ENCODE measurements at places on chromosomes 7 and 10.

DNA sequence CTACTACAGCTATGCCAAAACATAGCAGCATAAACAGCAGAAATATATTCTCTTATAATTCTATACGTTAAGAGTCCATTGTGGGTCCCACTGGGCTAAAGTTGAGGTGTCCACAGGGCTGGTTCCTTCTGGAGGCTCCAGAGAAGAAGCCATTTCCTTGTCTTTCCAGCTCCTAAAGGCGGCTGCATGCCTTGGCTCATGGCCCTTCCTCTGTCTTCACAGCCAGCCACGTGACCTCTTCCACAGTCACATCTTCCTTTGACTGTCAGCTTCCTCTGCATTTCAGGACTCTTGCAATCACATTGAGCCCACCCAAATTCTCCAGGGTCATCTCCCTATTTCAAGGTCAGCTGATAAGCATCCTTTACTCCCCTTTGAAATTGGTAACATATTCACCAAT is 17.2 kb downstream of the NACAD start:
- DNase-seq = no peak

- no peak for DNase-seq
Observed at GRCh38 chr7:132255115-132255797, 321.0 kb downstream of the PLXNA4 start.

- no peak for DNase-seq
Observed at GRCh38 chr7:112616295-112616694, 135.5 kb downstream of the LSMEM1 start.

GRCh38 chr10:29408847-29409240 is 120.0 kb downstream of the LYZL1 start:
- DNase-seq = no peak

GRCh38 chr10:92593619-92594588 is 974 bp downstream of the KIF11 start:
- no peak for DNase-seq

- no peak for DNase-seq
Observed at GRCh38 chr10:123645016-123645415, 21.1 kb upstream of the GPR26 start.

- no peak for DNase-seq
Observed at GRCh38 chr10:110778211-110778610, 93.5 kb upstream of the PDCD4 start.

GRCh38 chr7:111895049-111895448 is 311.1 kb downstream of the DOCK4 start:
- no peak for DNase-seq

DNA sequence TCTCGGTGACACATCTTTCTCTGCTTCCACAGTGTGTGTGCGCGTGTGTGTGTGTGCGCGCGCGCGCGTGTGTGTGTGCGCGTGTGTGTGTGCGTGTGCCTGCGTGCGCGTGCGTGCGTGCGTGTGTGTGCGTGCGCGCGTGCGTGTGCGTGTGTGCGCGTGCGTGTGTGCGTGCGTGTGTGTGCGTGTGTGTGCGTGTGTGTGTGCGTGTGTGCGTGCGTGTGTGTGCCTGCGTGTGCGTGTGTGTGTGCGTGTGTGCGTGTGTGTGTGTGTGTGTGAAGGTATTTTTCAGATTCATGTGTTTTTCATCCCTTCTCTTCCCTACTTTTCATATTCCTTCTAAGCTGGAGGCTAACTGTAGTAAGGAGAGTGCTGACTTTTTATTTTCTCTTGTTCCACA is 148.4 kb downstream of the CREB5 start:
- no peak for DNase-seq

- no peak for DNase-seq
Observed at GRCh38 chr10:27356738-27357137, 116.1 kb upstream of the ACBD5 start.

GRCh38 chr7:72785166-72785955 is 42.6 kb downstream of the TYW1B start:
- no peak for DNase-seq

DNA sequence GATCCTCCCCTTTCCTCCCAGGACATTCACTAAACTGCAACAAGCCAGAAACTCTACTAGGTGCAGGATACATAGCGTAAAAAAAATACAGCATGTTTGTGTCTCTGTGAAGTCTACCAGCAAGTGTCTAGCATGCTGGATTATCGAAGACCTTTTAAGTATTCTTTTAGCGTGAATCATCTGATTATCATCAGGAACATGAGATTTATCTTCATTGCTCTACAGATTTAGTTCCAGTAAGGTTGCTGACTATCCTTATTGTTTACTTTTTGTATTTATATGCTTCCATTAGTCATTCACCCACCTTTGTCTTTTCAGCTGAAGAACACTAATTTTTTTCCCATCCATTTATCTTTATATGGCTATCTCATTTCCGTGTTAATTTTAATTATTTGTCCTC is 62.8 kb downstream of the PDZD8 start:
- no peak for DNase-seq

GRCh38 chr10:132178672-132179545 is 7.8 kb upstream of the DPYSL4 start:
- no peak for DNase-seq

GRCh38 chr7:2082139-2082998 is 150.4 kb downstream of the MAD1L1 start:
- no peak for DNase-seq

- DNase-seq = peak; percentile 45
Observed at GRCh38 chr10:3068968-3069737, 1.8 kb downstream of the PFKP start.

GRCh38 chr7:80830584-80831285 is 88.1 kb downstream of the SEMA3C start:
- DNase-seq = no peak

DNA sequence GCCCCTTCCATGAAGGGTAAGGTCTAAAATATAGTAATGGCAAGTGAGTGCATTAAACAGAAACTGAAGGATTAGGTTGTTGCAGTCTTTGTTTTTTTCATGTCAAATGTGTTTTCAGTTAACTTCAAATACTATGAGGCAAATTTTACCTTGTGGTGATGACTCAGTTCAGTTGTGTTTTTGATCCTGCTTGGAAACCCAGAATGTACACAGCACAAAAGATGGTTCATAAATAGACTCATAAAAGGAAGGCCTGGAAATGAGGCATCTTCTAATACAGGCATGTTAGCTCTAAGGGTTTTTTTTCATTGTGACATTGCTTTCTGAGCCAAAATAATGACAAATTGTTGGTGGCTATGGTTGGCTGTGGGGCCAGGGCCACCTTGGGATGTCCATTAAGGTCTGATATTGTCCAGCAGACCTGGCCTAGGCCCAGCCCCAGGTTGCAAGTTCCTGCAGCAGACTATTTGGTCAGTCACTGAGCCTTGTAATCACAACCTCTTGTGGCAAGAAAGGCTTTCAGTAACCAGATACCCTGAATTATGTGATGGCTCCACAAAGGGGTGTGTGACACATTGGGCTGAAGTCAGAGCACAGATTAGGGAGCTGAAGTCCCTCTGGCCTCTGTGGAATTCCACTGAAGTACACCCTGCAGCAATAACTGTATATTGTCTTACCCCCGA is 69.0 kb upstream of the SAMD8 start:
- no peak for DNase-seq

GRCh38 chr10:43211431-43212042 is 55.3 kb downstream of the RASGEF1A start:
- DNase-seq = no peak

DNA sequence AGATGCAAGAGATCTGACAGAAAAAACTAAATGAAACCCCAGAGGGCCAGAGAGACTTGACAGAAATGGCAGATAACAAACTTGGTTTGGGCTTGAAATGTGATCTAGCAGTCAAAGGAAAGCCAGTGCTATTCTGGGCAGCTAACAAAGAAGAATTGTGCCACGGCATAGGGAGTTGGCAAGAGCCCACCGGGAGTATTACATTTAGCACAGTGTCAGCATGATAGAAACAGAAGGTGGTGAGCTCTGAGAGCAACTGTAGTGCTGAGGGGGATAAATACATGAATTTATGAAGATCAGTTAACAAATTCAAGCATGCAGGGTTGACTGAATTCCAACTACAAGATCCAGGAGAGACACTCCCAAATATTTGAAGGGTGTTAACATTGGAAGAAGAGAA is 91.1 kb downstream of the AHCYL2 start:
- no peak for DNase-seq

- DNase-seq = no peak
Observed at GRCh38 chr10:58264780-58265179, 2.9 kb downstream of the IPMK start.

- DNase-seq = no peak
Observed at GRCh38 chr7:125599387-125599786, 669.8 kb upstream of the POT1 start.

- no peak for DNase-seq
Observed at GRCh38 chr10:58820861-58821751, 308.4 kb downstream of the BICC1 start.

- DNase-seq = no peak
Observed at GRCh38 chr10:91197127-91197526, 23.3 kb upstream of the PCGF5 start.

GRCh38 chr10:60192946-60193345 is 196.7 kb downstream of the ANK3 start:
- no peak for DNase-seq

- DNase-seq = no peak
Observed at GRCh38 chr10:25555865-25556264, 378.2 kb upstream of the MYO3A start.

DNA sequence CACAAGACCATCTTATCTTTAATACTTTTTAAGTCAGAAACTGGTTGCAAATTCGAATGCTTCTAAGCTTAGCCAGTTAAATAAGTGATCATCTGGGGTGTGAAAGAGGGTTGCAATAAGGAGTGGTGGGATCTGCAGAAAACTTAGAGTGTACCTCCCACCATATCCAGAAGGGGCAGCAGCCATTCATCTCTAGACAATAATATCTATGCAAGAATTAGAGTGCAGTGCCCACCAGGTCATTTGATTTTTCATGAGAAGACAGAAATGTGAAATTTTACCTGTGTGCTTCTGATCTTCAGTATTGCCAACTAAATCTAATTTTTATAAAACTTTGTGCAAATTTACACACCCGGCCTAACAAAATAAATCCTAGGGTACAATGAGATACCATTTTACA is 127.2 kb upstream of the SP4 start:
- DNase-seq = peak; percentile 23

GRCh38 chr10:104622175-104622574 is 18.9 kb upstream of the SORCS3 start:
- DNase-seq = no peak

GRCh38 chr7:49855281-49855980 is 82.0 kb downstream of the VWC2 start:
- no peak for DNase-seq

GRCh38 chr10:78456649-78457400 is 423.2 kb downstream of the RPS24 start:
- no peak for DNase-seq

DNA sequence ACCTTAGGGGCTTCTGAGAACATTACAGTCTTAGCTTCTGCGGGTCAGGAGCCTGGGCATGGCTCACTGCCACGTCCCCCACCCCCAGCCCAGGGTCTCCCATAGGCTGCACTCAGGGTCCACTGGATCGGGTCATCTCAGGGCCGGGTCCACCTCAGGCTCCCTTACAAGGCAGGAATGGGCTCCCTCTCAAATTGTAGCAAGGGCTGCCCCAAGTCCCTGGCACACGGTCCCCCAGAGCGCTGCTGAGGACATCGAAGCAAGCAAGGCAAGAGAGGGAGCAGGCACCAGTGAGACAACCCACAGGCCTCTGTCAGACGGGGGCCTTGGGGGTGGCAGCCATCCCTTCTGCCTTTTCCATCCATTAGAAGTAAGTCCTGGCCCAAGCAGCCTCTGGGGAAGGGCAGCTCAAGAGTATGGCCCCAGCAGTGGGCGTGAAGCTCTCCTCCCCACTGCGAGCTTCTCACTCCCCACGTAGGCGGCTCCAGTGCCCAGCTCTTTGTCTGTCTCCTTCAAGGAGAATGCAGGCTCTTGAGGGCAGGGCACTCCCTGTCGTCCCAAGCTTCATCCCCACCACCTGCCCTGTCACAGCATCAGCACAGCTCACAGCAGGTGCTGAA is 18.0 kb upstream of the RET start:
- no peak for DNase-seq

- DNase-seq = no peak
Observed at GRCh38 chr10:125584954-125585353, 98.0 kb downstream of the TEX36 start.

GRCh38 chr7:13800694-13801448 is 188.6 kb downstream of the ETV1 start:
- DNase-seq = no peak

- no peak for DNase-seq
Observed at GRCh38 chr7:111437736-111438135, 124.6 kb downstream of the IMMP2L start.

GRCh38 chr10:47346581-47347302 is 1.4 kb upstream of the RBP3 start:
- DNase-seq = no peak

DNA sequence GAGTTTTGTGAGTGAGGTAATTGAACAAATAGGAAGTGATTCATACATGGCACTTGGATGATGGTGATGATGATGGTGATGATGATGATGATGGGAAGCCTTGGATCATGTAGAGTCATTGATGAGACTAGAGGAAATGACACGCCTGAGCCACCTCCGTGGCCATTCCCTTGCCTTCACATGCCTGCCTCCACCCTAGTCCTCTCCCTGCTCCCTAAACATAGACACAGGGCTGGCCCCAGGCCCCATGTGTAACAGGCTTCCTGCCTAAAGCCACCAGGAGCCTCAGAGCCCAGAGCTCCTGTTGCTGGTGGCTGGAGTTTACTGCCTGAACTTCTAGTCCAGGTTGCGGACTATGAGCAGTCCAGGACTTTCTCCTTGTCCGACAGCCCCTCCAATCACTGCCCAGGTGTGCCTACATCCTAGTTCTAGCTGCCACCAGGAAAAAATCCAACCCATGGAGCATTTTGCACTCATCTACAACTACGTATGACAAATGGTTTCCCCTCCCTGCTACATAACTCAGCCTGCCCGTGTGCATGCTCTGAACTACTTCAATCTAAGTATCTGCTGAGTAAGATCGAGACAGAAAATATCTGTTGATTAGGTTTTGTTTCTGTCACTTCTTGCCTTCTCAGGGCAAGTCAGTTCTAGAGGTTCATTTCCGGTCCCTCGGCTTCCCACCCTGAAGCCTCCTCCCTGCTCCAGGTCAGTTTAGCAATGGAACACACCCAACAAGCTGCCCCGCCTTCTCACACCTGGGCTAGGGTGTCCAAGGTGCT is 35.5 kb upstream of the KDM7A start:
- DNase-seq = no peak

DNA sequence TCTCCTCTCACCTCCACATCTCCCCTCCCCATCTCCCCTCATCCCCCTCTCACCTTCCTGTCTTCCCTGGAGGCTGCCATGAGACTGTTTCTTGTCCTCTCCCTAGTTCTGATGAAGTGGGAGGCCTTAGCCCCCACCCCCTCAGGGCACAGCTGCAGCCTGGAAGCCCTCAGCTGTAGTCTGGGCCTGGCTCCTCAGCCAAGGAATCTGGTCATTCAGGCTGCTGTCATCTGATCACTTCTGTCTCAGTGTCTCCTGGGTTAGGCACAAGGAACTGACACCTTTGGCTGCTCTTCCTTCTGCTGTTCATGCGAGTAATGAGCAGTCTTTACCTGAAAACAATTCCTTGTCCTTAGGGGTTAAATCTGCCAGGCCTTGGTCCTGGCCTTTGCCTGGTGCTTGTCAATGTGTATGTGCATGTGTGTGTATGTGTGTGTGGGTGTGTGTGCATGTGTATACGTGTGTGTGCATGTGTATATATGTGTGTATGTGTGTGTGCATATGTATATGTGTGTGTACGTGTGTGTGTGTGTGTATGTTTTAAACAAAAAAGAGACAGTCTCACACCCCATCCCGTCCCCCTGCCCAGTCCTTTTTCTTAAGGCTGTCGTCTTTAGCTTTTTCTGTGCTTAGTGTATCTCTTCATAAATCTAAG is 153.5 kb upstream of the TMEM72 start:
- DNase-seq = no peak
